ENCODE measurements at places on chromosomes 3 and 15.

DNA sequence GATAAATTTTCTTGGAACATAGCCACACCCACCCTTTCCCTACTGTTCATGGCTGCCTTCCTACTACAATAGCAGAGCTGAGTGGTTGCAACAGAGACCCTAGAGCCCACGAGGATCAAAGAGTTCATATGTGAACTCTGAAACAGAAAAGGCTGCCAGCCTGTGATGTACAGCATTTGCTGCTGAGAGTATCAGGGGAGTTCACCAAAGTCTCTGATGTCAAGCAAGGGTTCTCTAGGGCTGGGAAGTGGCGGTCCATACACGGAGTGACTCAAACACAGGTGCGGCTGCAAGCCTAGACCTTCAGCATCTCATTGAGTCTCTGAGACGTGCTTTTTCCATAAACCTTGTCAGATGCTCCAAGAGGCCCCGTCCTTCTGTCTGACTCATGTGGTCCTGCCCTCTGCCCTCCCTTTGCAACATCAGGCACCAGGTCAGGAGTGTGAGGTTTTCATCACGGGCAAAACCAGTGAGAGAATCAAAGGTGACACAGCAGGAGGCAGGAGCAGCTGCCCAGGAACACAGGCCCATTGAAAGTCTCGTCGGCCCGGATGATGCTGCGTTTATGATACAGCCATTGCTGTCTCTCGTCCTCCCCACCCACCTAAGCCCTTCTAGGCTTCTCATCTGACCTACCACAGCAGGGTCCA is 42.9 kb downstream of the PCSK6 start:
- DNase-seq = no peak

DNA sequence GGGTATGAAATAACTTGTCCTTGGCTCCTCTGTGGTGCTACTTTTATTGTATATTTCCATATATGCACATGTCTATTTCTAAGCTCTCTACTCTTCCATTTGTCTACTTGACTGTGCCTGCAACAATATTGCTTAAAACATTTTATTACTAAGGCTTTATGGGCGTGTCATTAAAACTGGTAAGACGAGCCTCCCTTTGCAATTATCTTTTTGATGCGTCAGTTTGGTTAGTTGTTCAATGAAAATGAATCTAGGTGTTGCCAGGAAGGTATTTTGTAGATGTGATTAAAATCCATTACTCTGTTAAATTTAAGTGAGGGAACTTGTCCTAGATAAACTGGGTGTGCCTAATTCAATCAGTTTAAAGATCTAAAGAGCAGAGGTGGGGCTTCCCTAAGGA is 12.9 kb upstream of the TRA2B start:
- DNase-seq = no peak

DNA sequence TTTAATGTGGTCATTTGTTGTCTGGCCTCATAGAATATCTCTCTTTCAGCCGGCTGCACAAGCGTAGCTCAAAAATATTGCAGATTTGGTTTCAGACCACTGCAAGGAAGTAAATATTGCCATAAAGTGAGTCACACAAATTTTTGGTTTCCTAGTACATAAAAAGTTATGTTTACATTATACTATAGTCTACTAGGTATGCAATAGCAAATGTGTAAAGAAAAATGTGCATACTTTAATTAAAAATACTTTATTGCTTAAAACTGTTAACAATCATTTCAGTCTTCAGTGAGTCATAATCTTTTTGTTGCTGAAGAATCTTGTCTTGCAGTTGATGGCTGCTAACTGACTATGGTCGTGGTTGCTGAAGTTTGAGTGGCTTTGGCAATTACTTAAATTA is 425.1 kb upstream of the ROBO1 start:
- DNase-seq = no peak

GRCh38 chr3:13708871-13709595 is 160.1 kb downstream of the FBLN2 start:
- no peak for DNase-seq

DNA sequence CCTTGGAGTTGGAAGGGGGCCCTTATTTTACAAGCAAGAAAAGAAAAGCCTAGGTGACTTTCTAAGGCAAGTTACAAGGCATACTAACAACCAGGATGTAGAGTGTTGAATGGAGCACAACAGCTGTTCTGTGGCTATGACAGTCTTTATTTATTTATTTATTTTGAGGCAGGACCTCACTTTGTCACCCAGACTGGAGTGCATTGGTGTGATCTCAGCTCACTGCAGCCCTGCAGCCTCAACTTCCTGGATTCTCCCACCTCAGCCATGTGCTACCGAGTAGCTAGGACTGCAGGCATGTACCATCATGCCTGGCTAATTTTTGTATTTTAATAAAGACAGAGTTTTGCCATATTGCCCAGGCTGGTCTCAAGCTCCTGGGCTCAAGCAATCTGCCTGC is 973.4 kb downstream of the ROBO1 start:
- no peak for DNase-seq

- DNase-seq = no peak
Measured at GRCh38 chr3:117914540-117915100, 1120.0 kb downstream of the IGSF11 start.

DNA sequence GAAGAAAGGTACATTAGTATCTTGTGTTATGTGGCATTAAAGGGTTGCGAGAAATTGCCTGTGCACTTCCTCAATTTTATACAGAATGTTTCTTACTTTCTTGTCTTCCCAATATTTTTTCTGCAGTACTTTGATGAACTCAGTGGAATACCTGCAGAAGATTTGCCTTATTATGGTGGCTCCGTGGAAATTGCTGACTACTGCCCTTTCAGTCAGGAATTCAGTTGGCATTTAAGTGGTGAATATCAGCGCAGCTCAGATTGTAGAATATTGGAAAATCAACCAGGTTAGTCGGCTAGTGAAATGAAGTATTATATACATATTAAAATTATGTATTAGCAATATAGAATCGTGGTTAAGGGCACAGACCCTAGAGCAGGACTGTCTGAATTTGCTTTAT is 61.3 kb downstream of the LMLN start:
- no peak for DNase-seq

- no peak for DNase-seq
Measured at GRCh38 chr3:68103811-68104210, 449.4 kb upstream of the SUCLG2 start.

DNA sequence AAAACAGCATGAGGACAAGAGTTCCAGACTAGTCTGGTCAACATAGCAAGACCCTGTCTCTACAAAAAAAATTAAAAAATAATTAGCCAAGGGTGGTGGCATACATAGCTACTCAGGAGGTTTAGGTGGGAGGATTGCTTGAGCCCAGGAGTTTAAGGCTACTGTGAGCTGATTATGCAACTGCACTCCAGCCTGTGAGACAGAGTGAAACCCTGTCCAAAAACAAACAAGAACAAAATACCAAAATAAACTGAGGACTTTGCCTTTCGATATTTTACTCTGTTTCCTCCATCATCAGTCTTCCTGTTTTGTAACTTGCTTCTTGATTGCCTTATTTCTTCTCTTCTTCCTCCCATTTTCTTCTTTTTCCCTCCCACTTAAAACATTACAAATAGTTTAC is 504.4 kb downstream of the ROBO1 start:
- DNase-seq = no peak

DNA sequence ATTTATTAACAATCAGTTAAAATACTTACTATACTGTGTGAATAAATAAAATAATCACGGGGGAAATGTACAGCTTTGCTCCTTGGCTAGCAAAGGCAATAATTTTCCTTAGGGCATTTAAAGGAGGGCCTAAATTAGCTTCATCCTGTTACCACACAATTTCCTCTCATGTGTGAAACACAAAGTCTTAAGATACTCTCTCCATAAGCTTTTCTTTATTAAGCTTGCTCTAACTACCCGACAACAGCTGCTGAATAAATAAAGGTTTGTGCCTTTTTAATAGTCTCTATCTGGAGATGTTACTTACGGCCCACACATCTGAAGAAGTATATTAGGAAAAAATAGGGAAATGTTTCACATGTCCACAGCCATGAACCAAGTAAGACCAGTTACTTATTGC is 29.7 kb downstream of the ZNF106 start:
- peak; percentile 12 for DNase-seq

- no peak for DNase-seq
Measured at GRCh38 chr3:181555681-181556080, 156.0 kb upstream of the SOX2 start.

GRCh38 chr15:79212589-79213157 is 69.8 kb upstream of the ANKRD34C start:
- DNase-seq = no peak

GRCh38 chr15:73959801-73960200 is 32.3 kb downstream of the STOML1 start:
- no peak for DNase-seq

DNA sequence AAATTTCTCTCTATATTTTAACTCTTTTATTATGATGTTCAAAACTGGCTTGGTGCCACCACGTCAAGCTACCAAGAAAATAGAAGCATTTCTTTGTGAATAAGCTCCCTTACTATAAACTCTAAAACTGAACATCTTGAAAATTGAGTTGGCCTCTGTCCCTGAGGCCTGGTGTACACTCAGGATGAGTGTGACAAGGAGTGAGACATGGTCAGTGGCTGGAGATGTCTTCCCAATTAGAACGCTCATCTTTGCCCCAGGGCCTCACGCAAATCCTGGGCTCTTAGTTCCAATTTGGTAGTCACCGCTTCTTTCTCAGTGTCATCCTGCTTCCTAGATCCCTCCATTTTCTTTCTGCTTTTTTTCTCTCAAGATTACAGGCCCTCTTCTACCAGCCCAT is 26.2 kb downstream of the SLC2A2 start:
- no peak for DNase-seq

DNA sequence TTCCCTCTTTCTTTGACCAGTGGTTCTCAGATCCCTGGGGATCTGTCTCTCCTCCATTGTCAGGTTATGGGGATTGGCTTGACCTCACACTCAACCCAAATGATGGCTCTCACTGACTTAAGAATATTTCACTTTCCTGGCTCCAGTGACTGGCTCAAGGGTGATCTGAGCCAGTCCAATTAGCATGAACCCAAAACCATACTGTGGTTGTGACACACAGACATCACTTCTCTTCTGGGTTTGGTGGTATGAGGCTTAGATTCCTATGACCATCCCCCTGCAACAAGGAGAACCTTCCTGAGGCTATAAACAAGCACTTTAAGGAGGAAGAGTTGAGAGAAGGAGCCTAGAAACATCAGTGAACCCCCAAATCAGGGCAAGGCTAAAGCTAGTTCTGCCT is 85.8 kb downstream of the KCNAB1 start:
- DNase-seq = no peak

DNA sequence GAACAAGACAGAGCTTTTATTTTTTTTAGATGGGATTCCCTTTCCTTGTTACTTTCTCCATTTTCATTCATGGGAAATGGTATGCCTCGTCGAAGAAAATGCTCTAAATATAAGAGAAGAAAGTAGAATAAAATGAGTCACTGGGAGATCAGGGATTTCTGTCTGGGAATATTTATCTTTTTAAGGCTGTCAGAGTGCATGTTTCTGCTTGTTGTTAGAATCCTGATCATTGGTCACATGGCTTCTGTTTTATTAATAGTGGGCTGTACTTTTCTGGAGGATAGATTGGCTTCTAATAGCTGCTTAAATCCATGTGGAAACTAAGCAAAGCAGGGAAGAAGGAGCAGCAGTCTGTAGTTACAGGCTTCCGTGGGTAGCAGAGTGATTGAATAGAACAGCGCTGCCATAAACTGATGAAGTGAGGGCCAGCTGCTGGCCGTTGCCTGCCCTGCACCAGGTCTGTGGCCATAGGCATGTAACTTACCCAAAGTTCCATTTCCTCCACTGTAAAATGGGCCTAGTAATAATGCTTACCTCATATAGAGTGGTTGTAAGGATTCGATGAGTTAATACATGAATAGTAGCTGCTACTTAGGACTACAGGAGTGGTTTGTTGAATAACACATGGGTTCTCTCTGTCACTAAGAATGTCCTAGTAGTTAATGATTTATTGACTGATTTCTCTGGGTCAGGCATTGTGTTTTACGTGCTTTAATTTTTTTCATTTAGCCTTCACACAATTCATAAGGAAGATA is 289.9 kb downstream of the SATB1 start:
- no peak for DNase-seq

DNA sequence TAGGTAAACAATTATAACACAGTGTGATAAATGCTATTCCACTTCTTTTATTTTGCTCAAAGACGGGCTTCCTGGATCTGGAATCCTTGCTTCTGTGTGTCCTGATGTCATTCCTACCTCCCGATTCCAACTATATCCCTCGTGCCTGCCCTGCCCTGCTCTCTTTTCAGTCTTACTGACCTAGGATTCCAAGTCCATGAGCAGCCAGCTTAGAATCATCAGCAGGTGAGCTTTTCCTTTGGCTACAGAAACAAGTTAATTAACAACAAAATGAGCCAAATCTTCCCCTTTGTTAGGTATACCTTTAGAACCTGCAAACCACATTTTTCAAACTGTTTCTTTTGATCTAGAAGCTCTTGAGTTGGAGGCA is 21.9 kb upstream of the KPNA1 start:
- no peak for DNase-seq

DNA sequence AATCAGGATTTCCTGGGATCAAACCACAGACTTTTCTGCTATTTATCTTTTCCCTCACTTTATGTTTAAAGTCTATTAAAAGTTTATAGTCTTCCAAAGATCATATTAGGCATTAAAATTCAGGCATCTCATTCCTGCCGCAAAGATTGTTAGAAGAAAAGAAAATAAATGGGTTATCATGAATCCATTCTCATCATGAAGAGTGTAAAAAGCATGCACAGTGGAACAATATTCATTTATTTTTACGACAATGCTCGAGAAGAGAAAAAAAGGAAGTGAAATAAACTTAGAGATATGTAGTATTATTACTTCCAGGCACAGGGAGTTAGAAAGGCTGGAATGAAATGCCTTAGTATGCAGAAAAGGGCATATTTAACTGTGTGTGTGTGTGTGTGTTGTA is 213.7 kb upstream of the PLSCR5 start:
- DNase-seq = no peak

DNA sequence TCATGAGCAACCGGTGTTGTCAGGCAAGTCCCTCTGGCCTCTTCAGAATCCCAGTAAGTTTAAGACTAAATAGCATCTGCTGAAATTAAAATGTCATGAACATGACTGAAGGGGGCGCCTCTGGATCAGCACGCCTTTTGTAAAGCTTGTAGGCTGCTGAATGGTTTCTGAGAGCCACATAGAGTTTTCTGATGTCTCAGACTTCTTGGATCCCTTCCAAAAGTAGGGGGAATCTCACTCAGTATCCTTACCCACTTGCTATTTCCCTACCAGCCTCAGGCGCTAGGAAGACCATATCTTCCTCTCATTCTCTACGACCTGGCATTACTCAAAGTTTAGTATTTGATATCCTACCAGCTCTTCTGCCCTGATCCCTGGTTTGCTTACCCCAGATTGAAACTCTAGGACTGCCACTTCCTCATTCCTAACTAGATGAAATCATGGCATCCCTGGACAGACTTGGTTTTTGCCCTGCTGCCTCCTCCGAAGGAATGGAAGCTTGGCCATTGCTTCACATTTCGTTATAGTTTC is 62.7 kb upstream of the CD47 start:
- DNase-seq = peak; percentile 83

- no peak for DNase-seq
Measured at GRCh38 chr15:39748276-39748675, 34.4 kb downstream of the FSIP1 start.

Data from NCI-H82 (cell line).